A549 treated with CpdA at 1 μM for 4 hours (cell line): ENCODE measurements at places on chromosomes 4 and X. TPM values are rescaled to one million over a fixed set of nuclear protein-coding genes. Genes with fewer than 3 reads are reported as not detected.

Gene MAGEE2
- not detected in 5 replicates for total RNA-seq

Gene DCK
- 16.8 to 25.3 TPM (median 18.4 TPM) in 5 replicates for total RNA-seq

Gene IBSP
- total RNA-seq: not detected in 5 replicates

Gene LANCL3
- not detected in 5 replicates for total RNA-seq

Gene IL15
- total RNA-seq: 9.5 to 11.2 TPM (median 10.1 TPM) in 5 replicates

Gene SPANXA2
- total RNA-seq: 0.21 to 0.27 TPM (median 0.21 TPM) in 3 of 5 replicates, not detected in the others

Gene VEGFC
- 15.6 to 18.3 TPM (median 16.6 TPM) in 5 replicates for total RNA-seq

Gene HDX
- total RNA-seq: 1.9 to 3.1 TPM (median 2.7 TPM) in 5 replicates

Gene WAS
- 0.12 to 0.33 TPM (median 0.28 TPM) in 4 of 5 replicates, not detected in the other for total RNA-seq

Gene TRAPPC2
- 6.2 to 10.5 TPM (median 6.8 TPM) in 5 replicates for total RNA-seq

Gene SHROOM2
- total RNA-seq: 0.24 to 0.44 TPM (median 0.30 TPM) in 5 replicates

Gene ASMTL
- total RNA-seq: 17.8 to 19.5 TPM (median 18.2 TPM) in 5 replicates

Gene ODAPH
- total RNA-seq: 0.15 TPM in 1 of 5 replicates, not detected in the others

Gene MAGIX
- 2.7 to 3.7 TPM (median 3.1 TPM) in 5 replicates for total RNA-seq

Gene MAGEB5
- total RNA-seq: not detected in 5 replicates

Gene PABPC4L
- total RNA-seq: 0.03 to 0.14 TPM (median 0.10 TPM) in 5 replicates

Gene AGA
- 16.0 to 33.4 TPM (median 20.9 TPM) in 5 replicates for total RNA-seq

Gene KDR
- not detected in 5 replicates for total RNA-seq

Gene MAGEA10
- 0.02 TPM in 1 of 5 replicates, not detected in the others for total RNA-seq

Gene HOPX
- total RNA-seq: not detected in 5 replicates

Gene GPR119
- not detected in 5 replicates for total RNA-seq

Gene EGF
- total RNA-seq: 0.13 to 1.9 TPM (median 0.42 TPM) in 5 replicates

Gene NR3C2
- 0.01 to 0.13 TPM in 2 of 5 replicates, not detected in the others for total RNA-seq

Gene CFAP47
- not detected in 5 replicates for total RNA-seq

Gene BMP3
- total RNA-seq: not detected in 5 replicates

Gene USP17L12
- not detected in 5 replicates for total RNA-seq

Gene SORBS2
- total RNA-seq: 0.14 to 0.32 TPM (median 0.29 TPM) in 4 of 5 replicates, not detected in the other

Gene TAF7L
- 0.06 to 0.15 TPM (median 0.09 TPM) in 4 of 5 replicates, not detected in the other for total RNA-seq

Gene DCAF8L2
- not detected in 5 replicates for total RNA-seq

Gene ZRSR2
- total RNA-seq: 9.1 to 15.1 TPM (median 11.2 TPM) in 5 replicates

Gene FRG2
- total RNA-seq: 0.02 to 0.08 TPM in 2 of 5 replicates, not detected in the others

Gene CASP6
- total RNA-seq: 13.0 to 16.8 TPM (median 14.9 TPM) in 5 replicates

Gene TMEM271
- not detected in 5 replicates for total RNA-seq
